Fibroblast of skin of left quadriceps (primary cell): ENCODE measurements at places on chromosomes 11 and 22.
A peak's percentile ranks its signal among the peaks of the same experiment; 100 is the strongest.

DNA sequence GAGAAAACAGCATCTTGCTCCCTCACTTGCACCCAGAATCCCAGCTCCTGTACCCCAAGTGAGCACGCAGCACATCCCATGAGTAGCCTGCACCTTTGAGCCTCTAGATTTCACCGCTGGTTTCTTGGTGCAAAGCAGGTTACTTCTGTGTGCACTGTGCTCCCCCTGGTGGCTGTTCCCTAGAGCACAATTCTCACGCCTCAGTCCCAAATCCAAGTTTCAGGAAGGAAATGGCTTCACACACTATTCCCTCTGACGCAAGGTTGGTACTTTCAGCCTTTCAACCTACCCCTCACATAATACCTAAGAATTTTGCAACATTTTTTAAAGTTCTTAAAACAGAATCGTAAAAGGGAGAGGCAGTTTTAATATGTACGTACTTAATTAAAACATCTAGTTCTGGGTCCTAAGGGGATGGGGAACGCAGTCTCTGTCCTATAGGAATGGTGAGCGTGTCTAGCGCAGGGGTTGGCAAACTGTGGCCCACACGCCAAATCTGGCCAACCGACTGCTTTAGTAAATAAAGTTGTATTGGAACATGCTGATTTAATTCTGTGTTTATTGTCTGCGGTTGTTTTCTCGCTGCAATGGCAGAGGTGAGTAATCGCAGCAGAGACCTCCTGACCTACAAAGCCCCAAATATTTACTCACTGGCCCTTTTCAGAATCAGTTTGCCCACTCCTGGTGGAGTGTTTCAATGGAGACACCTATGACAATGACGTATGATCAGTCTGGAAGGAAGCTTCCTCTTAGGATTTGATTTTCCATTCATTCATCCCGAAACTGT is 27.5 kb downstream of the DHCR7 start:
- no peak for DNase-seq

DNA sequence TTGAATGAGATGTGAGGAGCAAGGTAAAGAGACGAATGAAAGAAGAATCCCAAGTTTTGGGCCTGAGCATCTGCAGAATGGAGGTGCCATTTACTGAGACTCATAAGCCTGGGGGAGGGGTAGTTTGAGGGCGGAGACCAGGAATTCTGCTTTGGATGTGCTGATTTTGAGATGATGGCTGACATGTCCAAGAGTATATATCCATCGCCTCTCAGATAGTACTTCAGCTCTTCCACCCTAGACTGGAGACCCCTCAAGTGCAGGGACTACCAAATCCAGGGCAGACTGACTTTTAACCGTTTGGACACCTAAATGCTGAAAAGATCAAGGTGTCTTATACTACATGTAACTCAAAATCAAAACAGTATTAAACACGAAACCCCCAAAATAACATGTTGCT is 1.3 kb upstream of the SDF2L1 start:
- no peak for DNase-seq

DNA sequence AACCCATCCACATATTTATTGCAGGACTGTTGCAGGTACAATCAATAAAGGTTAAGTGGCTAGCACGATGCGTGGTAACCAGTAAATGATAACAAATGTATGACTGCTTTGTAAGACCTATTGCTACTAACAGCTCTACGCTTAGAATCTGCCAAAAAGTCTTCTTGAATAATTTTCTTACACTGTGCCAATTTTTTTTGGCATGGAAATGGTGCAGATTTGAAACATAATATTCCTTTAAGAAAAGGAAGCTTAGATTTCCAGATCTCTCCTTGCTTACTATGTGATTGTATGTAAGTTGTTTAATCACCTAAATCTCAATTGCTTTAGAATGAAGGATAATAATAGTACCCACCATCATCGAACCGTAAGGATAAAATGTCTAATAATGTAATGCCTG is 192.0 kb downstream of the LRRC4C start:
- no peak for DNase-seq

- DNase-seq: no peak
These were observed 34.0 kb downstream of the UQCR10 start for GRCh38 chr22:29801153-29801552.

DNA sequence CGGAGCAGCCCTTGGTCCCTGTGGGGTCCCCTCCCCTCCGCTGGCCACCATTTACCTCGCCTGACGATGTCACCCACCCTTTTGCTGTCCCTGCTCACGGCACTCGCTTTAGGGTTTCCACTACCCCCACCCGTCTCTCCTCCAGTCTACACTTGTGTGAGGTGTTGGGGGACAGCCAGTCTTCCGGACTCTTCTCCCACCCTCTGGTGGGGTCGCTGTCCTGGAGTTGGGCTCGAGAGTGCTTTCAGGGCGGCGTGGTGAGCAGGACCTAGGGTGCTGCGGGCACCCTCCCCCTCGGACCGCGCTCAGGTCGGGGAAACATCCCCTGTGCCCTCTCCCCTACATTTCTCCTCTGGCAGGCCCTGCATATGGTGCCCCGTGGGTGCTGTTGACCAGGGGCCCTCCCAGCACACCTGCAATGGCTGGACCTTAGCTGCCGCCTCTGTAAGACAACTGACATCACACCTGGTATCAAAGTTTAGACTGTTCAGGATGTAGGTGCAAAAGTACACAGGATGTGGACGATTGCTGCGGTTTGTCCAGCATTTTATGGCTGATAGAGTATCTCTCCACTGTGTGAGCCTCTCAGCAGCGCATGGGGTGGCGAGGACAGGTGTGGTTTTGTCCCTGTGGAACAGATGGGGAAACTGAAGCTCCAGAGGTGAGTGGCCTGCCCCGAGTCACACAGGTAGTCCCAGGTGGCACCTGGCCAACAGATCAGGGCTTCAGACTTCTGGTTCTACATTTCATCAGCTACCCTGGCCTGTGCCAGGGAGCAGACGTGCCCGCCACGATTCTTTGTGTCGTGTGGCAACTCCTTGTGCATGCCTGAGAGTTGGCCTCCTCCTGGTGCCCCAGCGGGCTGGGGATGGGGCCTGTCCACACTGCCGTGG is 1.2 kb downstream of the GRK2 start:
- DNase-seq: no peak

DNA sequence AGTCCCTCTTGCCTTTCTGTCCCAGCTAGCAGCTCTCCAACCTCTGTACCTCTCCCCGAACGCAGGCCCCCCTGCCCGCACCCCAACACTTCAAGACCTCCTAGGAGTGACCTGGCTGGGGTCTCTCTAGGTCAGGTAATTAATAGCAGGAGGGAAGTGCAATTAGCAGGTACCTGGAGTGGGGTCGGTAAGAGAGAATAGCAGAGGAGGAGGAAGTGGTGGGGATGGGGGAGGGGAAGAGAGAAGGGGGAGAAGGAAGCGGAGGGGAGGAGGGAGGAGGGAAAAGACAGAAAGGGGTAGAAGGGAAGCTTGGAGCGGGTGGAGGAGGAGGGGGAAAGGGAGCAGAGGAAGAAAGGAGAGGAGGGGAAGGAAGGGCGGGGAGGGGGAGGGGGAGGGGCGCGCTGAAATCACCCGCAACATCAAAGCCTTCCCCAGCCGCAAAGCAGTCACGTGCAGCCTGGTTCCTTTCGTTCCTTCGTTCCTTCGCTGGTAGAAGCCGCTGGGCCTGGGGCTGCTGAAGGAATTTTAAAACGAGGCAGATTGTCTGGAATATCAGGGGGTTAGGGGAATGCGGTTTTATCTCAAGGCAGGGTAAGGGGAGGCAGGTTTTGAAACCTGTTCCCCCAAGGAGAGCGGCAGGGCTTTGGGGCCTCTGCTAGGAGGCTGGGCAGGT is 29.3 kb upstream of the TCF20 start:
- DNase-seq: no peak

DNA sequence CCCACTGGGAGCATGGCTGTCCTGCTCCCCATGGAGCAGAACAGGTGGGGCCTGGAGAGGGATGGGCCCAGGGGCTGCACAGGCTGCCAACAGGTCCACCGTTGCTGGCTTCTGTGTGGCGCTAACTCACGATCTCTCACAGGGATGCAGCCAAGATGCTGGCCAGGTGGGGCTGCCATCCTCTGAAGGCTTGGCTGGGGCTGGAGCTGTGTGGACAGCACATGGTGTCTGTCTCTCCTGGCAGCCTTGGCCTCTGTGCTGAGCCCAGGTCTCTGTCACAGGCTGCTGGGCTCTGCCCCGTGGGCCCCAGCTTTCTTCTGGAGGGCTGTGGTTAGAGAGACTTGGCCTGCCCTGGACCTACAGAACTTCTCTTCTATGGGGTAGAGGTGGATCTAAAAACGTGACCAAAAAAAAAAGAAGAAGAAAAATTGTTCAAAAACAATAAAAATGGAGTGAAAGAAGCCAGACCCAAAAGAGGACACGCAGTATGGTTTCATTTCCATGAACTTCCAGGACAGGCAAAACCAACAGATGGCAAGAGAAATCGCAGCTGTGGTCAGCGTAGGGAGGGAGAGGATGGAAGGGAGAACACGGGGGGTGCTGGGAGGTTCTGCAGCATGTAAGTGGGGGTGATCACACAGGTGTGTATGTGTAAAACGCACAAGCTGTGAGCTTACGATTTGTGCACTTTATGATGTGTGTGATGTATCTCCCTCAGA is 12.2 kb downstream of the PARVG start:
- no peak for DNase-seq

DNA sequence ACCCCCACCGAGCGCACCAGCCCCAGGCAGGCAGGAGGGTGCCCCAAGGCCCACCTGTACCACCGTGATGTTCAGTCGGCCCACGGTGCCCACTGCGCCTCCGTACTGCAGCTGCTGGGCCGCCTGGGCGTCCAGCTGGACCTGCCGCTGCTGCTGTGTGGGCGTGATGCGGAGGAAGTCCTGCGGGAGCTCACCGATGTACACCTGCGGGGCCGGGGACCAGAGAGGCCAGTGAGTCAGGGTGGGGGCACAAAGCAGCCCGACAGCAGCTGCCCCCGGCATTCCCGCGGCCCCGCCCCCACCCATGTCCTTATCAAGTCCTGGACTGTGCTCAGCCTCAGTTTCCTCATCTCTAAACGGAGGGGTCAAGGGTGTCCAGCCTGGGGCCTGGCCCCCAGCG is 13.8 kb downstream of the TOLLIP start:
- no peak for DNase-seq

DNA sequence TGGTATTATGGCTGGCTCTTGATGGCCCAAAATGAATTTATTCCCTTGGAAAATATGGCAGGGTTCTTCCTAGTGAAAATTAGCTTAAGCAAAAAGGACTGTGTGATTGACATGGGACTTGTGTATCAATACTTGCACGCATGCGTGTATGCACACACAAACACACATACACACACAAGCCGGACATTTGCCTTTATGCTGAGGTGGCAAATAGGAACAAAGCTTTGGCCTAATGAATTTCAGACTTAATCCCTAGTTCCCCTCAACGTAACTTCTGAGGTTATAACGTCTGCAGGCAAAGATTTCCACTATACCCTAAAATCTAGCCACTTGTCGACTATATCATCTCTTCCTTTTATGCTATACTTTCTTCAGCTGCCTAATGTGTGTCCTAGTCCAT is 2.9 kb upstream of the OR52I2 start:
- DNase-seq: no peak

DNA sequence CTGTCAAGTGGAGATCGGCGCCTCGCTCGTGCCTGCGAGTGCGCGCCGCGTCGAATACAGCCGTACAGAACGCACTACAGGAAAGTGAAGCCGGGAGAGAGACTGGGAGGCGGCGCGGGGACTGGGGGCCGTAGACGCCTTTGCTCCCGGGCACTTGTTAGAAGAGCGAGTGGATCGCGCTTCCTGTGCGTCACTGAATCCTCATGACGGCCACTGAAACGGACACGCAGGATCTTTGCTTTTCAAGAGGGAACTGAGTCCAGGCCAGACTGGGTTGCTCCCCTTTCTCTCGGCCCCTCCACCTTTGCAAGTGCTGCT is 314 bp downstream of the RIC8A start:
- DNase-seq: no peak

- no peak for DNase-seq
These were observed 6.2 kb upstream of the UBE4A start for GRCh38 chr11:118353084-118353710.

DNA sequence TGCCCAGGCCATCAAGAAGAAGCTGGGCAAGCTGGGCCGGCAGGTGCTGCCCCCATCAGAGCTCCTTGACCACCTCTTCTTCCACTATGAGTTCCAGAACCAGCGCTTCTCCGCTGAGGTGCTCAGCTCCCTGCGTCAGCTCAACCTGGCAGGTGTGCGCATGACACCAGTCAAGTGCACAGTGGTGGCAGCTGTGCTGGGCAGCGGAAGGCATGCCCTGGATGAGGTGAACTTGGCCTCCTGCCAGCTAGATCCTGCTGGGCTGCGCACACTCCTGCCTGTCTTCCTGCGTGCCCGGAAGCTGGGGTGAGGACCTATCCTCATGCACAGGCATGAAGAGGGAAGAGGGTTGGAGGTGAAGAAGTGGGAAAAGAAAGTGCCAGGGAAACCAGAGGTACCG is 5.3 kb upstream of the NHERF4 start:
- no peak for DNase-seq

DNA sequence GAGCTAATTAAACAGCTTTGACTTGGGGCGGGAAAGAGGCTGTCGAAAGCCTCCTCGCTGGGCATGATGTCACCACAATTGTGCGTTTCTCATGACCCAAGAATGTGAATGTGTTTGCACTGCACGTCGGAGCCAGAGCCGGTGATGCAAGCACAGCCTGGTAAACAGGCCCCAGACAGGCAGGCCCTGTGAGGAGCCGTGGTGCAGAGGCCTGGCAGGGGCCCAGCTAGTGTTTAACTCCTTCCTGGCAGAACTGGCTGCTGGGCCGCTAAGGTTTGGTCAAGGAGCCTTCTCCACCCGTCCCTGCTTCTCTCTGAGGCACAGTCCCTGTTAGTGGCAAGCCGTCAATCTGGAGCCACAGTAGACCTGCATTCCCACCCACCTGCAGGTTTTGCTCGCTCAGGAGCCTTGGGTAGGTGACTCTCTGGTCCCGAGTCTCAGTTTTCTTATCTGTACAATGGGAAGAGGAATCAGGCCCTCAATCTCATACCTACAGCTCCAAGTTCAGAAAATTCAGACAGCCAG is 25.4 kb upstream of the SMTN start:
- DNase-seq: peak; percentile 93

DNA sequence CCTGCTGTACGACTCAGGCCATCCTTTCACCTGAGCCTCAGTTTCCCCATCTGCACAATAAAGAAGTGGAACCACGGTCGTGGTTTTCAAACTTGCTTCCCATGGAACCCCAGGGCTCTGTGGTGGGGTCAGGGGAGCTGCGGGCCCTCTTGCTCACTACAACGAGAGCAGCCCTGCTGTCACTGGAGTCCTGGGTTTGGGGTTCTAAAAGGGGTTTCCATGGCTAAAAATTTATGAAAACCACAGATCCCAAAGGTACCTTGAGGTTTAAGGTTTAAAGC is 45.4 kb upstream of the CARS1 start:
- no peak for DNase-seq

DNA sequence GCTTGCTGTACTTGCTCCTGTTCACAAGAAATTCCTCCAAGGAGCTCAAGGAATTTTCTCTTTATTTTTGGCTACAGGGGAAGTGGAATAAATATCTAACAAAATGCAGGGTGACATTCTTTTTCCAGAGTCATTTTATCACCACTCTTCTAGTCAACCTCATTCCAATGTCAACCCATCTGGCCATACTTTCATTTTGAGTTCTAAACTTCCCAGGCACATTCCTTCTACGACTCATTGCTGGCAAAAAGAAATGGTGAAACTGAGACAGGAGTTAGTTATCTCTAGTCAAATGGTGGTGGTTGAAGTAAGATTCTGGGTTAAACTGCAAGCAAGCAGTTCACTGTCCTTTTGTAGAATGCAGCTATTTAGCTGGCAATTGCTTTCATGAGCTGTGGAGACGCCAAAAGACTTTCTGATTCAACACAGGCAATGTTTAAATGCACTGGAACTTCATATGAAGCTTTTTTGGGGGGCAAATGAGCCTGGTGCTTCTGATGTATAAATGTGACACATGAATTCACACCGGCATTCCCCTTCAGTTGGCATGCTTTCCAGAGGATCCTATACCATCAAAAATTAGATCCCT is 304.6 kb downstream of the CADM1 start:
- peak; percentile 39 for DNase-seq
